NB4 (cell line): ENCODE measurements at places on chromosomes 3 and 15.

GRCh38 chr3:147422196-147422595 lies 13.0 kb downstream of the ZIC1 start:
- DNase-seq: no peak

DNA sequence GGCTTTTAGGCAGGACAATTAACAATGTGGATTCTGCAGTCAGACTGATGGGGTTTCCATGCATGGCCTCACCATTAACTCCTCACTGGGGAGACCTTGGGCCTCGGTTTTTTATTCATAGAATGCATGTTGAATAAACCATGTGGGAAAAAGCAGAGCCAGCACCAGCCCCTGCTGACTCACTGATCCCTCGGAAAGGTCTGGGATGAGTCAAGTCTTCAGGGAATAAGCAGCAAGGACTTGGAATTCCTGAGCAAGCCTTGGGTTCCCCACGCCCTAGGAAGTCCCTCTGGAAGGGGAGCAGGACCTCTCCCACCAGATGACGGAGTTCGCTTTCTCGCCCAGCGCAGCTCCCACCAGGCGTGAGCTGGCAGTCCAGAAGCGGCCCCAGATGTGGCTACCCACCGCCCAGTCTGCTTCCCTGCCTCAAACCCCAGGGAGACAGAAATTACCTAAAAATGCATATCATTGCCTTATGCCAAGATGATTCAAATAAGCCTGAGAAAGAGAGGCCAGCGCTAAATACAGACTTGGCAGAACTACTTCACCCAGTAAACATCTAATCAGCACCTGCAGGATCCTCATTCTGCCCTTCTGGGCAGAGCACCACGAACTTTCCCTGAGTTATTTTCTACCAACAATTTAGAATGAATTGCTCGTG lies 45.4 kb downstream of the BTD start:
- DNase-seq: peak; percentile 7

DNA sequence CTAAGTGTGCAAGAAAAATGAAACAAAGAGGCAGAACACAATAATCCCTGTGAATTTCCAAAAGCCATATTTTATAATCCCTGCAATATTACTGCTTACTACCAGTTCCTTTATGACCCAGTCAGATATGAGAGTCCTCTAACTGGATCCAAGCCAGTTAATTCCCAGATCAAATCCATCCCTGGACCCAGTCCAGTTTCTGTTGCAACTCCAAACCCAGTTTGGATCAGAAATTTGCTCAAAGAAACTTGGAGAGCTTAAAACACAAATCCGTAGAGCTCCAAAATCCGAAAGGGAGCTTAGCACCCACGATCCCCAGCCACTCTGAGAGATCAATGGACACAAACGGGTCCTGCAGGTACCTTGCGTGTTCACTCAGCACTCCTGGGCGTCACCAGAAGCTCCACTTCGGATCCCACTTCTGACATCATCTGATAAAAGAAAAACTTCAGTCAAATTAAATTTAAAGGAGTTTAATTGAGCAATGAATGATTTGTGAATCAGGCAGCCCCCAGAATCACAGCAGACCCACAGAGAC lies 32.6 kb upstream of the THUMPD3 start:
- no peak for DNase-seq

DNA sequence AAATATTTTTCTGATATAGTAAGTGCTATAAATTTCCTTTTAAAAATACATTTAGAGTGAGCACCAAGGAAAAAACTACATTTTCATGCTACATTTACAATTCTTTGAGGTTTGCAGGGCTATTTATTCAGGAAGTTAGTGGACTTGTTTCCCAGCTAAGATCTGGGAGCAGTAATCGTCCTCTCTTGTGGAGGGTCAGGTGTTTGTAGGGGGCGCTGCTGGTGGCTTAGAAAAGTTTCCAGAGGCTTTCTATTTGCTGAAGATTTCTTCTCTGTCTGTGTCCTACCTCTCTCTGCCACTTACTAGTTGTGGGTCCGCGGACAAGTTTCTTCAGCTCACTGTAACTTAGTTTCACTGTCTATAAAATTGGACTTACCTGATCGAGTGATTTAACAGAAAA lies 163.9 kb downstream of the PEX5L start:
- DNase-seq: no peak

- no peak for DNase-seq
Measured at GRCh38 chr3:187769771-187770170, 24.5 kb upstream of the BCL6 start.

DNA sequence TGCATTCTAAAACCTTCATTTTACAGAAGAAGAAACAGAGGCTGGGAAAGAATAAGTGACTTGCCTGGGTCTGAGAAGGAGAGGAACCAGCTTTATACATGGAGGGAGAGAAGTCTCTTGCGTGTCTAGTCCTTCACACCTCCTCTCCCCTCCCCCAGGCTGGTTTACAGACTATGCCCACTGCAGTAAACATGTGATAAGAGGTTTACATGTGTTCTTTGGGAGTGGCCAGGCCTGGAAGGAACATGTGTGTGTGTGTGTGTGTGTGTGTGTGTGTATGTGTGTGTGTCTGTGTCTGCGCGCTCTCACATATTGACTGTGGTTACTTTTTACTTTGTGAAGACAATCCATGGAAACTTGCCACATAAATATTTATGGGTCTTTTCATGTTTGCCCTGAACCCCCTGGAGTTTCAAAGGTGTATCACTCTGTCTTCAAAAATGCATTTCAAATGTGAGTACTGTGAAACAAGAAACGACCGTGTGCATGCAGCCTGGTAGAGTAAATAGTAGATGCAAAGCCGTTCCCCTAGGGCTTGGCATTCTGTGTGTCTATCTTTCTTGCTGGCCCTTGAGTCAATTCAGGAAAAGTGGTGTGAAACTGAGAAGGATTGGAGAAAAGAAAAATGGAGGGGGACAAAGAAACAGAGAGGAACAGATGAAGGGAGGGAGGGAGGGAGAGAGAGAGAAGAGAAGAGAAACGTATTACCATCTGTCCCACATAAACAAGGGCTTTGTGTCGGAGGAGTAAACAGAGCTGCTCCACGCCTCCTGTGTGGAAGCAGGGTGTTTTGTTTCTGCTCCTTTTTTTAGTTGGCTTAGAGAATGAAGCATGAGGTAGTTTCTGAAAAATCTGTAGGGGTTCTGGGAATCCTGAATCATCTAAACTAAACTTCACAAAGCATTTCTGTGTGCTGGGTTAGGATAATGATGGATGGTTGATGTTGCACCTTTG lies 51.7 kb downstream of the CLDN11 start:
- DNase-seq: no peak

- DNase-seq: no peak
Measured at GRCh38 chr3:140384876-140385275, 293.0 kb upstream of the TRIM42 start.

DNA sequence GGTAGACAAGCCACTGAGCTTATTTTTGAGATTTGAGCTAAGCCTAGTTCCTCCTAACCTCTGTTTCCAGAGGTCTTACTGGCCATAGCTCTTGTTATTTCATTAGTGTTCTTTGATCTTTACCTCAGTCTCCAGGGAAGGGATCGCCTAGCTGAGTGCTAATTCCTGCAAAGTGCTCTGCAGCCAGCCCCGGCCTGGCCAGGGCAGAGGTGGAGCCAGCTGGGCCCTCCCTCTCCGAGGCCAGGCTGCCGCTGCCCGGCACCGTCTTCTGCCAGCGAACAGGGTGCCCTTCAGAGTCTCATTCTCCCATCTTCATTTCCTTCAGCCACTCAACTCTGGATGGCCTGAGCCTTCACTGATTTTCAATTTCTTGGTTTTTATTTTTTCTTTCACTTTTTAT lies 19.7 kb downstream of the FAN1 start:
- no peak for DNase-seq

GRCh38 chr3:59877263-59878037 lies 827.6 kb upstream of the CFAP20DC start:
- no peak for DNase-seq

GRCh38 chr3:62632510-62633294 lies 242.5 kb downstream of the CADPS start:
- DNase-seq: no peak

GRCh38 chr3:13821126-13821525 lies 58.7 kb downstream of the WNT7A start:
- DNase-seq: no peak

GRCh38 chr3:127438371-127438770 lies 150.5 kb upstream of the PRR20G start:
- no peak for DNase-seq

DNA sequence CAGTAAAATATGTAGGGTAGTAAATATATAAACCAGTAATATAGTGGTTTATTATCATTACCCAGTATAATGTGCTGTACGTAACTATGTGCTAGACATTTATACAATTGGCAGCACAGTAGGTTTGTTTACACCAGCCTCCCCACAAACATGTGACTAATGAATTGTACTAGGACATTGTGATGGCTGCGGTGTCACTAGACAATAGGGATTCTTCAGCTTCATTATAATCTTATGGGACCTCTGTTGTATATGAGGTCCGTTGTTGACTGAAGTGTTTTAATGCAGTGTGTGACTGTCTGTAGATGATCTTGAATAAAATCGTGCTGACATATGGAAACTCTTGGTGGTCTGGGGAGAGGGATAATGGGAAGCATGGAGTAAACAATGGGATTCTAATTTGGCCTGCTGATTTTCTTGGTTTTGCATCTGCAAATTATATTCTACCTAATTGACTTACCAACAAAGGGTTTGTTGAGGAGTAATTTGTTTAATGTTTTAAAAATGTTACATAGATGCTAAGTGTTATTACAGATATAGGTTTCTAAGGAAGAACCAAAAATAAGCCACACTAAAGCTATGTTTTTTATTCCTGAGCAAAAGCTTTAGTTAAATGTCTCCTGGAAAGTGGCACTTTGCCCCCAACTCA lies 496.5 kb upstream of the TBL1XR1 start:
- no peak for DNase-seq

- DNase-seq: no peak
Measured at GRCh38 chr15:69763831-69764230, 311.2 kb downstream of the RPLP1 start.

DNA sequence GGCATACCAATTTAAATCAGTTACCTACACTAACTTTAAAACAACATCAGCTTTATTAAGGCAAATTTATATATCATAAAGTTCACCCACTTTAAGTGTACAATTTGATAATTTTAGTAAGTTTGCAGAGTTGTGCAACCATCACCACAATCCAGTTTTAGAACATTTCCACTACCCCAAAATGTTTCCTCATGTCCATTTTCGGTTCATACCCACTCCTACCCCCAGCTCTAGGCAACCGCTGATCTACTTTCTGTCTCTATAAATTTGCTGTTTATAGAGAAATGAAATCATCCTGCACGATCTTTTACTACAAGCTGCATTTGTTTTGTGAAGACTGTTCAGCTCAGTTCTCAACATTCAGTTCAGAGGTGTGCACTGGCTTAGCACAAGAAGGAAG lies 31.5 kb upstream of the FAM81A start:
- DNase-seq: peak; percentile 40

DNA sequence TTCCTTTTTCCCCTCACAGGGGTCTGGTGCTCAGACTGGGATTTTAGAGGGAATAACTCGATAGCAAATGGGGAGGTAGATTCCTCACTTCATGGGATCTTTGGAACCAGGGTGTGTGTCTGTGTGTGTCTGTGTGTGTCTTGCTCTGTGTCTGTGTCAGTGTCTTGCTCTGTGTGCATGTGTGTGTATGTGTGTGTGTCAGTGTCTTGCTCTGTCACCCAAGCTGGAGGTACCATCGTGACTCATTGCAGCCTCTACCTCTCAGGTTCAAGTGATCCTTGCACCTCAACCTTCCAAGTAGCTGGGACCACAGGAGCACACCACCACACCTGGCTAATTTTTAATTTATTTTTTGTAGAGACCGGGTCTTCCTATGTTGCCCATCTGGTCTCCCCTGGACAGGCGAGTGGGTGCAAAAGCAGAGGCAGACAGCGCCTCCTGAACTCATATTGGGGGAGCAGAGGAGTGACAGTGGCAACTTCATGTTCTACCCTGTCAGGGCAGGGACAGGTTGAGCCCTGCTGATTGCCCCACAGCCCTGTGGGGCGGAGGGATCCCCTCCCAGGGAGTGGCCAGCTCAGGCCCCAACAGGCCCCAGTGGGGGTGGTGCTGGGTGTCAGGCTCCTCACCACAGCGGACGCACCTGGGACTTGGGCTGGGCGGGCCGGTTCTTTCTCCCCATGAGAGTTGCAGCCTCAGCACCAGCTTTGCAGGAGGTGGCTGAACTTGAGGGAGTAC lies 10.4 kb upstream of the SEMA4B start:
- DNase-seq: no peak

- peak; percentile 53 for DNase-seq
Measured at GRCh38 chr3:72977060-72977808, 19.4 kb upstream of the PPP4R2 start.

GRCh38 chr3:52600258-52600657 lies 63.9 kb downstream of the UQCC5 start:
- DNase-seq: no peak

DNA sequence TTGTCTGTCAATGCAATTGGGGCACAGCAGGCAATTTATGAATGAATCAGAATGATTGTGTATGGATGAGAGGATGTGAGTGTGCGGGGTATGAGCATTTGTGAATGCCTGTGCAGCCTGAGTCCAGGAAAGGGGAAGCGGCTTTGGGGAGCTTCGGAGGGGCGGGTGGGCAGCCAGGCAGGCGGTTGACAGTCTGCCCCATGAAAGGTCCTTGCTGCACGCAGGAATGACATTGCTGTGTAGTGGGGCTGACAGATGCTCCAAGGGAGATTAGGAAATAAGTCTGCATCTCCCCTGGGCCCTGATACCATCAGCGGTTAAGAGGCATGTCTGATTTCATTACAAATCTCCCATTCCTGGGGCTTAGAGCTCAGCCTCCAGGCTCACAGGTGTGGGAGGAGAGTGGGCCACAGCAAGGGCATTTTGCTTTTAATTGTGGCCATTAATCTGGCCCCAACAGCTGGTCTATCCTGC lies 26.4 kb upstream of the TSPAN3 start:
- DNase-seq: peak; percentile 96

GRCh38 chr3:169980055-169980454 lies 13.4 kb downstream of the SEC62 start:
- no peak for DNase-seq

GRCh38 chr15:67862750-67863441 lies 23.1 kb upstream of the RNU6-1 start:
- DNase-seq: no peak

- DNase-seq: peak; percentile 43
Measured at GRCh38 chr3:140276703-140277102, 341.7 kb downstream of the CLSTN2 start.

- DNase-seq: peak; percentile 98
Measured at GRCh38 chr3:128845778-128846485, 33.5 kb upstream of the ACAD9 start.

GRCh38 chr3:24367664-24368264 lies 126.9 kb downstream of the THRB start:
- no peak for DNase-seq

- peak; percentile 80 for DNase-seq
Measured at GRCh38 chr3:30693470-30694120, 87.2 kb downstream of the TGFBR2 start.

DNA sequence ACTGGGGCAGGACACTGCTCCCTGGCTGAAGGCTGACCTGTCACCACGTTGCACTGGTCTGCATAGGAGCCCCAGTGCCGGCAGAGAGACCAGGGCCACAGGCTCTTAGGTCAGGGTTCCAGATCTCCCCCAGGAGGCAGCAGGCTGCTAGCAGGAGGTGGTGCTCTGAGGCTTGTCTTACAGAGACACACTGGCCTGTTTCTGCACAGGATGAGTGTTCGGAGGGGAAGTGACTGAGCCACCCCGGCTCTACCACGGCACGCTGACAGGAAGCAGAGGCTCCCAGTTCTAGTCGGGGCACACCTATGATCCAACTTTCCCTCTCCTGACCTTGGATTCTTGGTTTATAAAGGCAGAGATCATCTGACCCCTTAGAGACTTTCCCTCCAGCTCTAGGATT lies 8.6 kb downstream of the FBXL22 start:
- DNase-seq: peak; percentile 52
